ENCODE measurements at places on chromosomes 16 and 17.

- no peak for DNase-seq
Measured at GRCh38 chr16:78450255-78450654, 350.8 kb downstream of the WWOX start.

DNA sequence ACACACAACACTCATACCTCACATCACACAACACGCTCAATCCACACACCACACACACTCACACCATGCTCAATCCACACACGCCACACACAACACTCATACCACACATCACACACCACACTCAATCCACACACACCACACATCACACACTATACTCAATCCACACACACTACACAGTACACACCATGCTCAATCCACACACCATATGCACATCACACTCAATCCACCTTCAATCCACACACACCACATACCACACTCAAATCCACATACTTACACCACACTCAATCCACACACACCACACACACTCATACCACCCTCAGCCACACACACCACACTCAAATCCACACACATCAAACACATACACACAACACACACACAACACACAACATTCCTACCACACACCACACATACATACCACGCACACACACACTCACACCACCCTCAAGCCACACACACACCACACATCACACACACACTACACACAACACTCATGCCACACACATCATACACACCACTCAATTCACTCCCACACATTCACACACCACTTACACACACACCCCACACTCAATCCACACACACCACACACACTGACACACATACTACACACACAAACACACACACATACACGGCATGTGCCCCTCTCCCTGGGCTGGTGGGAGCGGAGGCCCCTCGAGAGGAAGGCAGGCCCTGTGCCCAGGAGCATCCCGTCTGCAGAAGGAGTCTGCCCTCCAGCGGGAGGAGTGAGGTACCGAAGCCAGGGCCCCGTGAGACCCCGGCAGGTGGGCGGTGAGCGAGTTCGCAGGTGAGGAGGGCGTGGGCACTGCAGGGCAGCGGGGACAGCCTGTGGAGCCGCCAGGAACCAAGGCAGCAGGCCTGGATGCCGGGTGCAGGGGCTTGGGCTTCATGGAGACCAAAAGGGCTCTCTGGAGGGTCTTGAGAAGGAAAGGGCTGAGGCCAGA is 33.1 kb upstream of the RPTOR start:
- DNase-seq = peak; percentile 70

GRCh38 chr16:3020247-3020603 is at the start of gene TNFRSF12A:
Gene TNFRSF12A, plus strand, starts transcription at chr16:3020368. Its CDS starts 30 bp downstream, at chr16:3020398.
- peak; percentile 93 for DNase-seq

DNA sequence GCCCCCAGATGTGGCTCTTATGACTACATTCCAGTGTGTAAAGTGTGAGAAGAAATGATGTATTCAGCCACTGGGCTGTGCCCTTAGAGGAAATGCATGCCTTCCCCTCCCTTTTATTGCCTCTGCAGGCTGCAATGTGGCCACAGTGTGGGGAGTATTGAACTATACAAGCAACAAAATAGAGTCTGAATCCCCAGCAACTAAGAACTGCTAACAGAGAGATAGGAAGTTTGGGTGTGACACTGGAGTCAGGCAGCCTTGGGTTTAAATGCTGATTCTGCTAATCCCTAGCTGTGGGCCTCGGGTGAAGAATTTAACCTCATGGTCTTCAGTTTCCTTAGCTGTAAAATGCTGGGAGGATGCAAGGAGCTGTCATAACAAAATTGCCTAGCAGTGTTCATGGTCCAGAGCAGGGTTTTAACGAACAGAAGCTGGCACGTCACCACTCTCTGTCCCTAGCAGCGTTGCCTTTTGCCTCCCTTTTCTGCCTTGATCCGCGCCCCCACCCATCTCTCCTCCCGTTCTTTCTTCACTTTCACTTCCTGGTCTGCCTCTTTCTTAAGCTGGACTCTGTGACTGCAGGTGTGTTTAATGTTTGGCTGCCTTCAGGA is 50.3 kb downstream of the KPNA2 start:
- DNase-seq = peak; percentile 16

DNA sequence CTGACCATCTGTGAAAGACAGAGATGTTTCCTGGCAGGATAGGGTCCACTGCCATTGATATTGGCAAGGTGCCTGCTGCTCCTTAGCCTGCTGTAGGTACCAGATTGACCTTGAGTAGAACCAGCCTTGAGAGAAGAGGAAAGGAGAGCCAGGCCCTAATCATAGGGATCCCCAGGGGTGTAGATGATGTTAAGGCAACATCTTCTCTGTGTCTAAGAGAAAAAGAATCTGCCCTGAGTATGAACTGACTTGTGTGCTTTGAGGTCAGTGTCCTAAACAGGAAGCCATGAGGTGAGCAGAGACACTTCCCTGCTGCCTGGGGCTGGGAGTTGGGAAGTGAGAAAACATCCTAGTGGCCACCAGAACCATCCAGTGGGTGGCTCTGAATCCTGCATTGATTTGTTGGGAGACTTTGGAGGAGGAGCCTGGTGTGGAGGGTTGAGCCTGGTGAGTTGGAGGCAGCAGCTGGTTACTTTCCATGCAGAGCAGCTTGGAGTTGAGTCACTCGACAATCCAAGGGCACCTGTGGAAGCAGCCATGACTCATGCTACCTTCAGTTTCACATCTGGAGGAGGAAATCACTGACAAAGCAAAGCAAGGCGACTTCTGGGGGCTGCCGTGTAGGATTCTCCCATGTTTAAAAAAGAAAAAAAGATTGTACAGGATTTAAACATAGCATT is 47.8 kb downstream of the BMERB1 start:
- DNase-seq = no peak

- no peak for DNase-seq
Measured at GRCh38 chr16:58906981-58907715, 173.0 kb upstream of the GOT2 start.

Measured in neural progenitor cell (in vitro differentiated cells).